ENCODE measurements at places on chromosomes 6 and 20.
A peak's percentile ranks its signal among the peaks of the same experiment; 100 is the strongest.

- peak; percentile 48 for DNase-seq
Observed at GRCh38 chr20:4717816-4718570, 3.7 kb upstream of the PRND start.

GRCh38 chr20:53839423-53840176, 230.8 kb downstream of the BCAS1 start:
- no peak for DNase-seq

DNA sequence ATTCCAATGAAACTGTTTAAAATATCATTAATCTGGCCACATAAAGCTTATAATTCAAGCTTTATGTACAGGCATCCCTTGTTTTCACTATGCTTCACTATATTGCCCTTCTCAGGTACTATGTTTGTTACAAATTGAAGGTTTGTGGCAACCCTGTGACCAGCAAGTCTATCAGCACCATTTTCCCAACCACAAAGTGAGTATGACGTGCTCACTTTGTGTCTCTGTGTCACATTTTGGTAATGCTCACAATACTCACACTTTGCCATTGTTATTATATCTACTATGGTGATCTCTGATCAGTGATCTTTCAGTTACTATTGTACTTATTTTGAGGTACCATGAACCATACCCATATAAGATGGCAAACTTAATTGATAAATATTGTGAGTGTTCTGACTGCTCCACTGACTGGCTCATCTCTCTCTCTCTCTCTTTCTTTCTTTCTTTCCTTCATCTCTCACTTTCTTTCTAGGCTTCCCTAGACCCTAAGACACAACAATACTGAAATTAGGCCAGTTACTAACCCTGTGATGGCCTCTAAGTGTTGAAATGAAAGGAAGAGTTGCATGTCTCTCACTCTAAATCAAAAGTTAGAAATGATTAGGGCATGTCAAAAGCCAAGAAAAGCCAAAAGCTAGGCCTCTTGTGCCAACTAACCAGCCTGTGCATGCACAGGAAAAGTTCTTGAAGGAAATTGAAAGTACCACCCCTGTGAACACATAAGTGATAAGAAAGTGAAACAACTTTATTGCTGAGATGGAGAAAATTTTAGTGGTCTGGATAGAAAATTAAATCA, 227.9 kb downstream of the BCAS1 start:
- no peak for DNase-seq

DNA sequence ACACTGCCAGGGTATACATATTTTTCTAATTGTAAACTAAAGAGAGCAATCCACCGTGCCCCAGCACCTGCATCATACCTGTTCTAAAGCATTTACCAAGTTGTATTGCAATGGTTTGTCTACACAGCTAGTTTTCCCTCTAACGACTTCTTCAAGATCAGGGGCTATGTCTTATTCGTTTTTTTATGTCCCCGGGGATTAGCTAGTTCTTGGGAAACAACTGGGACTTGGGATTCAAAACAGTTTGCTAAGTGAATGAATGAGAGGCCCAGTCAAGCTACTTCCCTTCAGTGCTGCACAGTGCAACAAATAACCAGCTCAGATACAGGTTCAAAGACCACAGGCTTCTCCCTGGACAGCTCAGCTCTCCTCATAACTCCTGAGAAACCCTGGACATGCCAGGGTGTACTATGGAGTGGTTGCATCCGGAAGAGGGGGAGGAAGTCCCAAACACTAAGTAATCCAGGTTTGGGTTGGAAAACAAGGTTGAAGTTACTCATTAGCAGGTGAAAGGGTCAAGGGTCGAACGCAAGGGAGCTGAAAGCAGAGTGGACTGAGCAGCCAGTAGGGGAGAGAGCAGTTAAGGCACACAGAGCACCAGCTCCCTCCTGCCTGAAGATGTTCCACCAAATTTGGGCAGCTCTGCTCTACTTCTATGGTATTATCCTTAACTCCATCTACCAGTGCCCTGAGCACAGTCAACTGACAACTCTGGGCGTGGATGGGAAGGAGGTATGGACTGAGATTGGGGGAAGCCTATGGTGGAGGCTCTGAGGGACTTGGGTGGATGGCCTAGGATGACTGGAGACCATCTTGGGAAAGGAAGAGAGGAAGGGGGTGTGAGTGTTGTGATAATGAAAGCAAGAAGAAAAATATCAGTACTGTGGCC, at the start of gene APOM:
Gene APOM (plus strand): TSS at position 546 of the 889 bp plus-strand sequence. CDS start 73 bp downstream, at position 619.
- no peak for DNase-seq

DNA sequence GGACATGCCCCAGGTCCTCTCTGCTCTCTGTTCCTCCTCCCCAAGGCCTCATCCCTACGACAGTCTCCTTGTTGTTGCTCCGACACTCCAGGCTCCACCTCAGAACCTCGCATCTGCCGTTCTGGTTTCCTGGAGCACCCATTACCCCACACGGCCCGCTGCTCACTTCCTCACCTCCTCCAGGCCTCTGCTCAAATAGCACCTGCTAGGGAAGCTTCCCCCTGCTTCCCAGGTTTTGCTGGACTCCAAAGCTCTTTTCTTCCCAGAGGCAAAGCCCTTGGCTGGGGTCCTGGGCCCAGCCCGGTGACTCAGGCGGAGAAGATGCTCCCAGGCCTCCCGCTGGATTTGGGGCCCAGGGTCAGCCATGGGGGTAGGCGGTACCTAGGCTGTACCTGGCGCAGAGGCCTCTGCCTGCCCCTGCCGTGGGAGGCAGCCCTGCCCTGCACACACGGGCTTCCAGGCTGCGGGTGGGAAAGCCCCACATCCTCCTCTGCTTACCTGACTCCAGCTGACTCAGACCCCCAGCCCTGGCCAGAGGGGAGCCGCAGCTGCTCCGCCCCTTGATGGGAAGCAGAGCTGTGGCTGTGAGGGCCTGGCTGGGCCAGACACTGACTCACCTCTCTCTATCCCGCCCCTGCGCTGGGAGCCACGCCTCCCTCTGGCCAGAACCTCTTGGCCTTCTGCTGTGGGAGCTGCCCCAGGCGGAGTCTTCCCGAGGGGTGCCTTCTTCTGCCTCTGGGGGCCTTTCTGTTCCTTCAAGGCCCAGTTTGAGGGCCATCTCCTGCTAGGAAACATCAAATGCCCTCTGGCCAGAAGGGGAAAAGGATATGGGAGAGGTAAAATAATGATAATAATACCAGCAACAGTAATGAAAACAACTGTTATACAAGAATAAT, 130.5 kb downstream of the CEBPB start:
- DNase-seq = peak; percentile 95

DNA sequence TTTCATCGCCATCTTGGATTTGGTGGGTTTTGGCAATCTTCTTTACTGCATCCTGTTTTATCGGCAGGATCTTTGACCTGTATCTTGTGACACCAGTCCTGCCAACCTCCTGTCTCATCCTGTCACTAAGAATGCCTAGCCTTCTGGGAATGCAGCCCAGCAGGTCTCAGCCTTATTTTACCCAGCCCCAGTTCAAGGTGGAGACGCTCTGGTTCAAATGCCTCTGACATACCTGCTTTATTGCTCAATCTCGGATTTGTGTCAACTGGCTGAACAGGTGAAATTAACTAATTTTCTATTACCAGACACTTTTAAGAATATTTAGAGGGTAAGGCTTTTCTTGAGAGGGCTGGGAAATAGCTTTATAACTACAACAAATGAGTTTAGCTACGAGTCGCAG, 102.5 kb downstream of the SASH1 start:
- no peak for DNase-seq

- no peak for DNase-seq
Observed at GRCh38 chr20:53800883-53801604, 207.4 kb upstream of the ZNF217 start.
